ENCODE measurements at places on chromosomes 2 and 18.
A peak's percentile ranks its signal among the peaks of the same experiment; 100 is the strongest.

- no peak for DNase-seq
Observed at GRCh38 chr2:18896125-18896764, 306.9 kb upstream of the NT5C1B start.

GRCh38 chr18:54888933-54889332, 60.7 kb downstream of the RAB27B start:
- DNase-seq, result no peak

DNA sequence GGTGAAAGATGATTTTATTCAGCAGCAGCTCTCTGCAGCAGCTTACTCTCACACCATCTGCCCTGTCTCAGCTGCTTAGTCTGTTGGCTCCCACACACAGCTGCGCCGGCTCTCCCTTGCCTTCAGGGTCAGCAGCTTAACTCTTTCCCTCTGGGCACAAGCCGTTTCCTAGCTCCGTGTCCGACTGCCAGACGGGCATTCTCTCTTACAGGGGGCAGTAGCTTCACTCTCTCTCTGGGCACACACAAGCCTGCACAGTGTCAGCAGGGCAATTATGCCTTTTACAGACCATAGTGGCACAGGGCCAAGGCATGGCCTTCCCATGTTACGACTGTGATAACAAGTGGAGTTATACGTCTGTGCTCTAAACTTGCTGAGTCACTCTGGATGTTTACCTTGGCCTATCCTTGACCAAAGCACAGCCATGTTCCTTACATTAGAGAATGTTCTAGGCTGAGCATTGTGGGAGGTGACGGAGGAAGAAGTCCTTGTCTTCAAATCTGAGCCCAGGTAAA, 31.7 kb downstream of the PCARE start:
- DNase-seq, result no peak

GRCh38 chr2:1502891-1503304, 89.6 kb downstream of the TPO start:
- DNase-seq, result no peak

DNA sequence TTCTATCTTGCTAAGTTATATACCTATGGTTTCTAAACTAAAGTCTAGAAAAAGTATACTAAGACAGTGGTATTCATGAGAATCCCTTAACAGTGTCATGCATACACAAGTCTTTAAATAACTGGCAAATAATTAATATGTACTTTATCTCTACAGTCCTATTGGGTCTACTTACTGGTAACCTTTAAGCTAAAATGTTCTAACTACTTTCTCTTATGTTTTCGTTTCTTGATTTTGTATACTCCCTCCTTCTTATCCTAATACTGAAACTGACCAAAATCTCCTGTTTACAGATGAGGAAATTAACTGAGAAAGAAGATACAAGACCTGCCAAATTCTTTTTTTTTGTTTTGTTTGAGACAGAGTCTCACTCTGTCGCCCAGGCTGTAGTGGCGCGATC, 74.6 kb downstream of the CCDC88A start:
- DNase-seq, result no peak

DNA sequence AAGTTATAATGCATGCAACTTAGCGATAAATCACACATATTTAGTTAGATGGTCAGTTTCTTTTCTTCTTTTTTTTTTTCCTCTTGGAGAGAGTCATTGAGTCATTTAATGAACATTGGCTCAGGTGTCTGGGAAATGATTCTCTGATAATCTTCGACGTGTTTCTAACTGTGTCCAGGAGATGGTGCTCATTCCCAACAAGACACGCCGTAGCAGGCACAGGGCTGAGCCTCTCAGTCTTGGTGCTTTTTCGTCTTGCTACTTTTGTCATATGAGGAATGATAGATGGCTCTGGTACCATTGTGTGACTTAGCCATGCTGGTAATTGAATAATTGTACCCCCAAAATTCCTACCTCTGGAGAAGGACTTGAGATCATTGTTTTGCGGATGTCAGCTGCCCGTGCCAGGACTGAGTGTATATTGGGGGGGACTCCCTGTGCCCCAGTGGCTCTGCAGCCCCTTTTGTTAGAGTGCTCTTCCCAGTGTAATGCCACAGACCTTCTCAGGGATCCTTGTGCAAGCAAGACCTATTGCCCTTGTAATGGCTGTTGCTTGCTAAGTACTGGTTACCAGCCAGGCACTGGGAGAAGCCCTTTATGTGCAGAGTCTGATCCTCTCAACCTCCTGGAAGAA, 107.6 kb upstream of the CYRIA start:
- peak; percentile 23 for DNase-seq

DNA sequence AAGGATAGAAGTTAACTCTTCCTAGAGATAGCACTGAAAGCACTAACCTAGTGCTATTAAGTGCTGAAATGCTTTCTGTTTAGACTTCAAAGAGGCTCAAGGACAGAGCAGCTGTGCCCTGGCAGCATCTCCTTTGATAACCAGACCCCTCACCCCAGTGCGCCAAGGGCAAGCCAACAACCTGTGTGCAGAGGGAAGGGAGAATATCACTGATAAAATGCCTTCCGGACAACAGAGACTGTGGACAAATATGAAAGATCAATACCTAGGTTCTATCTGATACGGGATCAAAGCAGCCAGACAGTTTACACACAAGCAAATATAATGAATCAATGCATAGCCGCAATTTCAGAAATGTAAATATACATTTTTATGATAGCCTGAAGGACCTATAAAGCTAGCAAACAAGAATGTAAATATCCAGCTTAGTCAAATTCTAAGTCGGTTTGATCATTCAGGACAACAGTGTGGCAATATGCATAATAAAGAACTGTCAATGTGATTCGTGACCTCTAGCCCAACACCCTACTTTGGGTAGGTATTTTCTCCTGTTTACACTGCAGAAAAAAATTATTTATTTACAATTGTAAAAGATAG, 91.8 kb upstream of the RFX8 start:
- peak; percentile 78 for DNase-seq

DNA sequence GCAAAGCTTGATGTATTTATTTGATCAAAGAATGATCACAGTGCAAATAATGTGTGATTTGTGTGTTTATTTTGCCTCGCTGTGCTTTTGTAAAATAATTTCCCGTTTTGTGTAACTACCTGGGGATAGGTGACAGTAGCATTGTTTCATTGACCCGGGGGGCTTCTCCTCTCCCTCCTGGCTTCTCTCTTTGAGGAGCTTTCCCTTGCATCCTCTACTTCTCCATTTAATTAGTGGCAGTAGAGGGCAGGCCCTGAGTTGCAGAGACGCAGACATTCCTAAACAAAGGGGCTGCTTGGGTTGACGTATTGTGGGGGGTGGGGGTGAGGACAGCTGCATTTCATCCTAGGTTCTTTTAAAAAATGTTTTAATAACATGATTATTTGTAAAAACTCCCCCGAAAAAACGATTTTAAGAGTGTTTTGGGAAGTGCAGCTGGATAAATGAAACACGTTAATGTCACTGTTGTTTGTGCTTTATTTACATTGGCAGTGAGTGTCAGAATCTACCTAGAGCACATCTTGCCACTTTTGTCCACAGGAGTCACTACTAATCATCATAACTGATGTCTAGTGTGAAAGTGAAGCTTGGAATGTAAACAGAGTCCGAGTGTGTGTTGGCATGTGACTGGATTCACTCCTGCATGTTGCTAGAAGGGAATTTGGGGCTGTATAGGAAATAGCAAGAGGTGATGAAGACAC, 2.2 kb downstream of the NEDD4L start:
- no peak for DNase-seq

DNA sequence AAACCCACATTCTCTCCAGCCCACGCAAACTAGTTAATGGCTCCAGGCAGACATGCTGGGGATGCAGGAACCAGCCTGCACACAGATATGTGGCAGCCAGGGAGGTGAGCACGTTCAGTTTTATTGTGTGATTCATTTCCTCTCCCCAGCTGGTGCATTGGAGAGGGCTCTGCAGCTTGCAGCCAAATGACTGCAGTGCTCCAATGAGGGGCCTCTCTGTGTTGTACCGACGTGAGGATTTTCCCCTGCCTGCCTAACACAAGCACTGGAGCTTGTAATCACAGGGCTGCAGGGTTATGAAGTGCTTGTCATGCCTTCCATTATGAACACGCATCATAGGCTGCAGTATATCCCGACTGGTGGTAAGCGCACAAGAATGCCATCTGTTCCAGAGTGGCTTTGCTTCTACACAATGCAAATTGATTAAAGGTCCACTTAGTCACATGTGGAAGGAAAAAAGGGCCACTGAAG, 92.3 kb upstream of the THUMPD2 start:
- DNase-seq, result peak; percentile 24

GRCh38 chr2:107313316-107313715, 427.3 kb upstream of the ST6GAL2 start:
- no peak for DNase-seq

GRCh38 chr2:49796266-49796665, 642.0 kb upstream of the FSHR start:
- DNase-seq, result no peak

DNA sequence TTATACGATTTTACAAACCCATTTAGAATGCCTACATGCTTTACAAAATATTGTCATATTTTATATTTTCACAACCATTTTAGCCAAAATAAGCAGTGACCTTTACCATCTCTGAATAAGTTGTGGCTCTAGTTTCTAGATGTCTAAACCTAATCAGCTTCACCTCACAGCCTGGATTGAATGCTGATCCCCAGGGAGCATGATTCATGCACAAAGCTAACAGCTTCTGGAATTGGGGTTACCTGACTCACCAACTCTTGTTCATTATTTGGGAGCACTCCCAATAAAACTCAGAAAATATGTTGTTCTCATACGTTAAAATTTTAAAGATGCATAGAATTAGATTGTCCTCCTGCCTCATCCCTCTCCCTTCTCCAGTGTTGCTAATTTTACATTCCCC, 611.7 kb upstream of the NETO1 start:
- no peak for DNase-seq

GRCh38 chr18:42113529-42114191, 158.6 kb downstream of the PIK3C3 start:
- DNase-seq, result peak; percentile 54

- DNase-seq, result no peak
Observed at GRCh38 chr2:20188851-20189250, 36.1 kb downstream of the SDC1 start.

DNA sequence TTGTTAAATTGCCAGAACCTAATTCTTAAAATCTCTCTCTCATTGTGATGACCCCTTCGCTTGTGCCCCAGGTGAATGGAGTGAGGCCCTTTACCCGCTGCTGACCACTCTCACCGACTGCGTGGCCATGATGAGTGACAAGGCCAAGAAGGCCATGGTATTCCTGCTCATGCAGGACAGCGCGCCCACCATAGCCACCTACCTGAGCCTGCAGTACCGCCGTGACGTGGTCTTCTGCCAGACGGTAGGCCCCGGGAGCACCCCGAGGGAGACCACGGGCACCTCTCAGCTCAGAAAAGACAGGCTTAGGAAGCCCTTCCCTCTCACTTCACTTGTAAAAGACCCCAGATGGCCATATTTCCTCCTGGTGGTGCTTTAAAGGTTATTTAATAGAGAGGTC, 44.9 kb downstream of the COA5 start:
- no peak for DNase-seq

DNA sequence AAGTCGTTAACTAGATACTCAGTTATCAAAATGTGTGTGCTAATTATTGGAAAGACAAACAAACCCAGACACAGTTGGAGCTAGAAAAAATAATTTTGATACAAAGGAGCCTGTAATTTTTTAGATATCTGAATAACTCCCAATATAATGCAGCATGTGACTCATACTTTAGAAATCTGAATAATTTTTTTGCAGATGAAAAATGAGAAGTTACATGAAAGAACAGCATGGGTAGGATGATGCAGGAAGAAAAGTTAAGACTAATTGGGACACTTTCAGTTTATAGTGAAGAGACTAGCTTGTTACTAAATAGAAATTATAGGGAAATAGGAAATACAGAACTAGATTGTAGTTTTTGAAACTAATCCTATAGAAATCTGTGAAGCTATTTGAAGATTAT, 945.8 kb downstream of the CBLN2 start:
- DNase-seq, result no peak

- DNase-seq, result no peak
Observed at GRCh38 chr2:47808614-47809013, 25.7 kb downstream of the MSH6 start.

DNA sequence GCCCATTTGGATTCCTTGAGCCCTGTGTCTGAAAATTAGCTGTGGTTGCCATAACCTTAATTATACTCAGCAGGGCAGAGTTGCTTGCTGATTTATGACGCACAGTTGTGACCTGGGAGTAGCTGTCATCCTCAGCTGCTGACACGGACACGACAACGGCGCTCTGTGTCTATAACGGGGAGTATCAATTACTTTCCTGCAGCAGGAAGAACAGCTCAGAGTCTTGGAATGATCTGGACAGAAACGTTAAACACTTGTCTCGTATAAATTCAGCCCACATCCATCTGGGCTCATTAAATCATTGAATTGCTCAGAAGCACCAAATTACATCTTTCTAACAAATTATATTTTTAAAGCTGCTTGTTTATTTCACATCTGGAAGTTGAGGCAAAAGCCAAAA, 116.3 kb downstream of the SEPTIN10 start:
- DNase-seq, result no peak

GRCh38 chr18:44792456-44793061, 111.9 kb downstream of the SETBP1 start:
- DNase-seq, result no peak

DNA sequence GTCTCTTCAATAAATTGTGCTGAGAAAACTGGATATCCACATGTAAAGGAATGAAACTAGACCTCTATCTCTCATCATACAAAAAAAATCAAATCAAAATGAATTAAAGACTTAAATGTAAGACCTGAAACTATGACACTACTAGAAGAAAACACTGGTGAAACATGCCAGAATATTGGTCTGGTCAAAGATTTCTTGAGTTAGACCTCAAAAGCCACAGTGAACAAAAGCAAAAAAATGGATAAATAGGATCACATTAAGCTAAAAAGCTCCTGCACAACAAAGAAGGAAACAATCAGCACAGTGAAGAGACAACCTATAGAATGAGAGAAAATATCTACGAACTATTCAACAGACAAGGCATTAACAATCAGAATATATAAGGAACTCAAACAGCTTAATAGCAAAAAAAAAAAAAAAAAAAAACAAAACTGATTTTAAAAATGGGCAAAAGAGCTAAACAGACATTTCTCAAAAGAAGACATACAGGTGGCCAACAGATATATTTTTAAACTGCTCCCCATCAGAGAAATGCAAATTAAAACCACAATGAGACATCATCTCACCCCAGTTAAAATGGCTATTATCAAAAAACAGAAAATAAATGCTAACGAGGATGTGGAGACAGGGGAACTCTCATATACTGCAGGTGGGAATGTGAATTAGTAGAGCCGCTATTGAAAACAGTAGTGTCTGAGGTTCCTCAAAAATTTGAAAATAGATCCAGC, 66.3 kb downstream of the NCKAP1 start:
- DNase-seq, result no peak

DNA sequence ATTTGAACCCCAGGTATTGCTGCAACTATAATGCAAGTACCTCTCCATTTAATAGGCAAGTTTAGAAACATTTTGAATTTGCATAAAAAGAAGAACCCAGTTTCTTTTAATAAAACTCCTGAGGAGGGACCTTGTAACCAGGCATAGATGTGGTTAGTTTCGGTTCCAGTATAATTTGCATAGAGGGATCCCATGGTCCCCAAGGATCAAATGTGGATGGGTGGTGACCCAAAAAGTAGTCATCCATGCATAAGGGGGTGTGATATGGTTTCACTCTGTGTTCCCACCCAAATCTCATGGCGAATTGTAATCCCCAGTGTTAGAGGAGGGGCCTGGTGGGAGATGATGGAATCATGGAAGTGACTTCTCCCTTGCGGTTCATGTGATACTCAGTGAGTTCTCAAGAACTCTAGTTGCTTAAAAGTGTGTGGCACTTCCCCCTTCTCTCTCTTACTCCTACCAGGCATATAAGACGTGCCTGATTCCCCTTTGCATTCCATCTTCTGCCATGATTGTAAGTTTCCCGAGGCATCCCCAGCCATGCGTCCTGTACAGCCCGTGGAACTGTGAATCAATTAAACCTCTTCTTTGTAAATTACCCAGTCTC, 40.2 kb upstream of the SKA1 start:
- no peak for DNase-seq
